ENCODE measurements at places on chromosomes 2 and 18. TPM values are rescaled to one million over a fixed set of nuclear protein-coding genes. Genes with fewer than 3 reads are reported as not detected.

The AQP12A gene
- not detected for polyA plus RNA-seq

GRCh38 chr2:567496-567864 is 109.7 kb downstream of the TMEM18 start:
- no peaks in the 10 kb centered on the region for H3K36me3 ChIP-seq
- H3K4me3 ChIP-seq: no peak overlapping the region
- peaks cover 8% of the 10 kb centered on the region for H3K27me3 ChIP-seq

DNA sequence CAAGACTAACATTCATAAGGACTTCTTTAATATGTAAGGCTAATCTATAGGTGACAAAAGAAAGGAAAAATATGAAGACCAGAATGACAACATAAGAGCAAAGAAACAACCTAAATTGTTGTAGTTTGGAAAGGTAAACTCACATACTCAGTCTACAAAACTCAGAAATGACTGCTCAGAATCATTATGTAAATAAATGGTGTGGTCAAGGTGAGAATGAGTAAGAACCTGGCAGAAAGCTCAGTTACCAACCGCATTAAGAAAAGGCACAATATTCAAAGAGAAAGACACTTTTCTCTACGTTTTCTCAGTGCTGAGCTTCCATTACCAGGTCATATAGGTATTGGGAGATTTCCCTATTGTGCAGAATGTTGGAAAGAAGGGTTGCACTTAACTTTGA is 15.8 kb downstream of the ATF2 start:
- H3K36me3 ChIP-seq: no peaks in the 10 kb centered on the region
- no peaks in the 10 kb centered on the region for H3K27me3 ChIP-seq
- no peak overlapping the region for H3K4me3 ChIP-seq

DNA sequence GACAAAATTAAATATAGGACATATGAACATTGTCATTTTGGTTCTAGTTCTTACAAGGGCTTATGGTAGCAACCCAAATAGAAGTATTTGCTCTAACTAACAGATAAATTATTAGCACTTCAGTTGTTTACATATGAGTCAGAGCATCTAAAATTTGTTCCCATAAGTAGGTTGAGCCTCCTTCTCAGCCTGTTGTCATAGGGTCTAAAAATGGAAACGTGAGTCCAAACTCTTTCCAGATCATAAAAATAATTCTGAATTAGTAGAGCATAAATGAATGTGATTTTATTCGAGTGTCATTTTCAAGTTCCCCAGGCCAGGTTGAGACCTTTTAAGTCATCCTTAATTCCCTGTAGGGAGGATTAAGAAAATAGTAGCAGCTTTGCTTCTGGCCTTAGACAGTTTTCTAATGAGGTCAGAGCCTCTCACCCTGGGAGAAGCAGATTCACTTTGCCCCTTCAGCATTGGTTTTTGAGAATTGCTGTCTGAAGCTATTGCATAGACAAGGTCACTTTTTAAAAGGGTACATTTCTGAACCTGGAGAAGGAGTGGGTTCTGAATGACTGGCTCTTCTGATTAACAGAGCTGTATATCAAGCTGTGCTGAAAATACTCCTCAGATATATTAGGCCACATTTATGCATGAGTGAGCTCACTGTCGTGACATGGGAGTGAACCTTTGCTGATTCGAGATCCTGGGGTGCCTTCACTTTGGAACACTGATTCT is 164.3 kb downstream of the NEDD4L start:
- H3K36me3 ChIP-seq: no peaks in the 10 kb centered on the region
- H3K4me3 ChIP-seq: no peak overlapping the region
- H3K27ac ChIP-seq: no peak overlapping the region
- peaks cover 15% of the 10 kb centered on the region for H3K4me1 ChIP-seq
- H3K27me3 ChIP-seq: no peaks in the 10 kb centered on the region
- DNase-seq: no peak

GRCh38 chr18:7607540-7608173 is 40.5 kb downstream of the PTPRM start:
- no peak overlapping the region for H3K27ac ChIP-seq
- no peaks in the 10 kb centered on the region for H3K27me3 ChIP-seq
- H3K36me3 ChIP-seq: no peaks in the 10 kb centered on the region
- no peak for DNase-seq

- no peaks in the 10 kb centered on the region for H3K36me3 ChIP-seq
- DNase-seq: no peak
- H3K4me3 ChIP-seq: no peak overlapping the region
- H3K27me3 ChIP-seq: no peaks in the 10 kb centered on the region
Measured at GRCh38 chr2:156563994-156564753, 128.0 kb downstream of the GPD2 start.

DNA sequence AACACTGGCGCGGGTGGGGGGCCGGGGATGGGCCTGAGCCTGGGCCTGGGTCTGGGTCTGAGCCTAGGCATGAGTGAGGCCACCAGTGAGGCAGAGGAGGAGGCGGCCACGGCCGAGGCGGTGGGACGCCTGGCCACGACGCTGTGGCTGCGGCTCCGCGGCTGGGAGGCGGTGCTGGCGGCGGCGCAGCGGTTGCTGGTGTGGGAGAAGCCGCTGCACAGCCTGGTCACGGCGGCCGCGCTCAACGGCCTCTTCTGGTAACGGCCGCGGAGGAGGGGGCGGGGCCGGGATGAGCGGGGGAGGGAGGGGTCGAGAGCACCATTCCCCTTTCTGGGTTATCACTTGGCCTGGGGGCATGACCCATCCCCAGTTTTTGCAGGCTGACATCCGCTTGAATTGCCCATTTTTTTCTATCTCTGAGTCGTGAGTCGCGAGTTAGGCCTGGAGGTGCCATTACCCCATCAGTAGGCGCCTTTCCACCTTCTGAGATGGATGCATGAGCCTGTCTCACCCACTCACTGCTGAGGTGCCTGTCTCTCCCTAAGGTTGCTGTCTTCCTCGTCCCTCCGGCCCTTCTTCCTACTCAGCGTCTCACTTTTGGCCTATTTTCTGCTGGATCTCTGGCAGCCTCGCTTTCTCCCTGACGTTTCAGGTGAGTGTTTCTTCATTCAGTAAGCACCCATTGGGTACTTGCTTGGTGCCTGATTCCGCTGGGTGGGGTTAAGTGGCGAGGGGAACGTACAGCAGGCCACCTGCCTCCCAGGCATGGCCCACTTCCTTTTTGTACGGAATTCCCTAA is 501 bp downstream of the RETREG2 start:
- H3K36me3 ChIP-seq: peaks cover 40% of the 10 kb centered on the region
- H3K4me3 ChIP-seq: peak overlapping the region; percentile 63
- H3K27ac ChIP-seq: peak overlapping the region; percentile 94

DNA sequence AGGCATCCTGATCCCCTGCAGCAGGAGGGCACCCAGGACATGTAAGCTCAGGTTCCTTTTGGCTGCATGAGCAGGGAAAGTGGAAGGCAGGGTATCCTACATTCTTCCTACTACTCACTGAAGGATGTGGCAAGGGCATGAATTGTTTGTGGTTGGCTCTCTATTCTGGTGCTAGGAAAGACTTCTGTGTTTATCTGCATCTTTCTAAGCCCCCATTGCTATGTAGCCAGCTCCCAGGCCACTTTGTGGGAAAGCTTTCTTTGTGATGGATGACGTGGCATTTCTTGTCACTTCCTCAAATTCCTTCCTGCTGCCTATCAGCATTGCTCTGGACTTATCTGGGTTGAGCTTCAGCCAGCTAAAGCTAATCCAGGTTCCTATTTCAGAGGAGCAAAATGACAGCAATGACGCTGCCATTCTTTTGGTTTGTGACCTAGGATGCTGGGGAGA is 46.2 kb downstream of the MEIS1 start:
- H3K4me1 ChIP-seq: peaks cover 1% of the 10 kb centered on the region
- no peaks in the 10 kb centered on the region for H3K36me3 ChIP-seq
- H3K4me3 ChIP-seq: no peak overlapping the region
- H3K27ac ChIP-seq: peak overlapping the region; percentile 28
- no peak for DNase-seq

DNA sequence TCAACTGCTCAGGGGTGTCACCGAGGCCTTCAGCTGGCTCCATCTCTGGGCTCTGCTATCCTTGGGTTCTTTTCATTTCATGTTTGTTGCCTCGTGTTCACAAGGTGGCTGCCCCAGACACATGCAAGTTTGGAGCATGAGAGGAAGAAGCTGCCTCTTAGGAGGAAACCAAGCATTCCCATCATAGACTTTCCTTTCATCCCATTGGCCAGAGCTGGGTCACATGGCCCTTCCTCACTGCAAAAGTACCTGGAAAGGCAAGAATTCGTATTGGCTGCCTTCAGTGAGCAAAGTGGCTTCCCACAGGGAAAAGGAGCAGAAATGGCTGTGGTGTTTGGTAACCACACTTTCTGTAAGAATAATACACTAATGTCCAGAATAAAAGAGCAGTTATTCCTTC is 155.7 kb upstream of the RAB12 start:
- H3K4me3 ChIP-seq: no peak overlapping the region
- H3K27ac ChIP-seq: no peak overlapping the region
- H3K36me3 ChIP-seq: no peaks in the 10 kb centered on the region
- no peaks in the 10 kb centered on the region for H3K4me1 ChIP-seq
- no peaks in the 10 kb centered on the region for H3K27me3 ChIP-seq

GRCh38 chr18:35510076-35510651 is 12.4 kb upstream of the INO80C start:
- H3K4me1 ChIP-seq: peaks cover 1% of the 10 kb centered on the region
- no peak overlapping the region for H3K4me3 ChIP-seq
- H3K27me3 ChIP-seq: no peaks in the 10 kb centered on the region
- DNase-seq: peak; percentile 13
